Activated CD4-positive, alpha-beta T cell treated with anti-CD3 and anti-CD28 coated beads, Interleukin-2, amount 10 ng/mL, durations not matched to agents 7 days and 5 days (primary cell): ENCODE measurements at places on chromosomes 2 and 18. TPM values are rescaled to one million over a fixed set of nuclear protein-coding genes. Genes with fewer than 3 reads are reported as not detected.

ORMDL1 gene
- 81.1 TPM for total RNA-seq

FZD7 gene
- 0.12 TPM for total RNA-seq

TDRD15 gene
- total RNA-seq: not detected

SPC25 gene
- 52.2 TPM for total RNA-seq

DAPL1 gene
- total RNA-seq: not detected

INHA gene
- not detected for total RNA-seq

SLC4A3 gene
- total RNA-seq: not detected

PTGR3 gene
- total RNA-seq: 38.6 TPM

DCC gene
- not detected for total RNA-seq

MALT1 gene
- 57.0 TPM for total RNA-seq

UGT1A6 gene
- total RNA-seq: not detected

CGREF1 gene
- total RNA-seq: 0.92 TPM

AGPS gene
- 61.2 TPM for total RNA-seq

BOLL gene
- total RNA-seq: not detected

GALNT3 gene
- 9.9 TPM for total RNA-seq

KIF3C gene
- total RNA-seq: 7.0 TPM

HDLBP gene
- 203 TPM for total RNA-seq
